Cardiac muscle cell (in vitro differentiated cells and primary cell): ENCODE measurements at places on chromosomes 3 and 15. TPM values are rescaled to one million over a fixed set of nuclear protein-coding genes. Genes with fewer than 3 reads are reported as not detected.

- H3K36me3 ChIP-seq: no peaks in the 10 kb centered on the region
- no peak overlapping the region for H3K4me3 ChIP-seq
- DNase-seq: no peak
These were observed 142.5 kb upstream of the C2CD4B start for GRCh38 chr15:62307551-62307950.

GRCh38 chr15:78455749-78456148 is 17.7 kb downstream of the IREB2 start:
- peaks cover 14% of the 10 kb centered on the region for H3K4me1 ChIP-seq
- H3K27me3 ChIP-seq: no peaks in the 10 kb centered on the region
- peak overlapping the region; percentile 65 for H3K27ac ChIP-seq
- no peak for DNase-seq
- no peaks in the 10 kb centered on the region for H3K36me3 ChIP-seq

DNA sequence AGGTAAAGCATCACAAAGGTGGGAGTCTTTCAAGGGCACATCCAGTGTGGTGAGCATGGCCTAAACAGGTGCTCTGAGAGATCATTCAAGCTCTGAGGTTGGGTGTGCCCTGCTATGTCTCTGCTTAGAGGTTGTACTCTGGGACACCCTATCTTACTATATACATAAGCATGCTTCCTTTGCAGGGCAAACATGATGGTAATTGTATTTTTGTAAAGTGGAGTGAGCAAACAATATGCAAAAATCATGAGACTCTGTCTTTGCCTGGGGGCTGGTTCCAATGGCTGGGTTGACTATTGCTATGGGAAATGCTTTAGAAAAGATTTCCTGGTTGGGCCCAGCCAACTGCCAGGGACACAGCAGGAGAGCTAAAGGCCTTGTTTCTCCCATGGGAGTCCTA is 315.1 kb upstream of the TLE3 start:
- DNase-seq: no peak
- H3K36me3 ChIP-seq: no peaks in the 10 kb centered on the region
- no peak overlapping the region for H3K27ac ChIP-seq
- H3K4me1 ChIP-seq: peaks cover 12% of the 10 kb centered on the region

DNA sequence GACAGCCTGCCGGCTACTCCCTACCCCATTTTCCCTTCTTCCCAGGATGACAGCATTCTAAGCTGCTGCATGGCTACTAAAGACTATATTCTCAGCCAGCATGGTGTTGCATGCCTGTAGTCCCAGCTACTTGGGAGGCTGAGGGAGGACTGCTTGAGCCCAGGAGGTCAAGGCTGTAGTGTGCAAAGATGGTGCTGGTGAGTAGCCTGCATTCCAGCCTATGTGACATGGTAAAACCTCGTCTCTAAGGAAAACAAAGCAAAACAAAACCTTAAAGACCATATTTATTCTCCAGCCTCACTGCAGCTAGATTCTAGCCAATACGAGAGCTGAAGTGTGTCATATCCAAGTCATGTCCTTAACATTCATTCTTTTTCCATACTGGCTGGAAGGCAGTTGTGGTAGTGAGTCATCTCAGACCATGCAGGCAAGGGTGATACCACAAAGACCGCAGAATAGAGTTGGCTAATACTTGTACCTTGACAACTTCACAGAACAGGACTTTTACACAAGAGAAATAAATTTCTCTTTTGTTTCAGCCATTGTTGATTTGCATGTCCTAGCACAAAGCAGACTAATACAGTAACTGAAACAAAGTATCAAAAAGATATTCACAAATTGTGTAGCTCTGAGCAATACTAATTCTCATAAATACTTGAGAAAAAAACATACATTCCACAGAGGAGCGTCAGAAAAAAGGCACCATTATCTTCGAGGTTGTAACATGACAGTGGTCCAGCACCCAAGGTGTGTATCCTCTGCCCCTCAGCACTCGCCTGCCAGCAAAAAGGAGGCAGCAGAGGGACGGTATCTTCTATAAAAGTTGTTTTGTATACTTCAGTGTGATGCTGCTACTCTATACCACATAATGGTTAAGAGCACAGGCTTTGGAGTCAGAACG is 14.8 kb downstream of the PBRM1 start:
- no peak for DNase-seq
- H3K4me1 ChIP-seq: no peaks in the 10 kb centered on the region
- no peaks in the 10 kb centered on the region for H3K27me3 ChIP-seq
- no peak overlapping the region for H3K4me3 ChIP-seq
- H3K36me3 ChIP-seq: peaks cover 34% of the 10 kb centered on the region

GRCh38 chr3:61152071-61152470 is 99.2 kb downstream of the FHIT start:
- H3K4me3 ChIP-seq: no peak overlapping the region
- H3K27me3 ChIP-seq: no peaks in the 10 kb centered on the region
- no peak overlapping the region for H3K27ac ChIP-seq
- H3K36me3 ChIP-seq: no peaks in the 10 kb centered on the region
- DNase-seq: no peak

Gene TRPM1
- polyA plus RNA-seq: not detected in 2 replicates

GRCh38 chr3:127215714-127216414 is 22.9 kb downstream of the PRR23E start:
- no peak overlapping the region for H3K4me3 ChIP-seq
- H3K27ac ChIP-seq: no peak overlapping the region
- no peak for DNase-seq

Gene ALDH1L1
- polyA plus RNA-seq: 0.98 and 4.0 TPM in 2 replicates

- H3K27ac ChIP-seq: no peak overlapping the region
- H3K4me1 ChIP-seq: peaks cover 4% of the 10 kb centered on the region
- peaks cover 40% of the 10 kb centered on the region for H3K27me3 ChIP-seq
- H3K4me3 ChIP-seq: no peak overlapping the region
These were observed 3.1 kb downstream of the CPLX3 start for GRCh38 chr15:74829486-74829885.

DNA sequence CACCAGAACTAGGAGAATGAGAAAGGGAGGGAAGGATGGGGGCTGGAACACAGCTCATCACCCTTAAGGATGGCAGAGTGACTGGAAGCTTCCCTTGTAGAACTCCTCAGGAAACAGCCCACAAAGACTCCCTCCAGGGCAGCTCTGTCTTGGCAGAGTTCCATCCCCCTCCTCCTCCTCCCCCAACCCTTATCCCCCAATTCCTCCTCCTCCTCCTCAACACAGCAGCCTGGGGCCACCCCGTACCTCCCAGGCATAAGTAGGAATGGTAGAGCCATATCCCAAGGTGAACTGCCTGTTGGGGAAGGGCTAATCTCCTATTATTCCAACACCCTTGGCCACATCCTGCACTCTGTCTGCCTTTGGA is 38.8 kb downstream of the ADCY5 start:
- no peak overlapping the region for H3K27ac ChIP-seq
- peaks cover 50% of the 10 kb centered on the region for H3K4me1 ChIP-seq
- no peaks in the 10 kb centered on the region for H3K36me3 ChIP-seq
- H3K4me3 ChIP-seq: no peak overlapping the region
- no peaks in the 10 kb centered on the region for H3K27me3 ChIP-seq

GRCh38 chr15:73940061-73940981 is 14.1 kb downstream of the LOXL1 start:
- no peak overlapping the region for H3K4me3 ChIP-seq
- no peak overlapping the region for H3K27ac ChIP-seq
- H3K36me3 ChIP-seq: no peaks in the 10 kb centered on the region
- peak; percentile 33 for DNase-seq
- no peaks in the 10 kb centered on the region for H3K27me3 ChIP-seq
- H3K4me1 ChIP-seq: peaks cover 54% of the 10 kb centered on the region
